Chondrocyte (in vitro differentiated cells): ENCODE measurements at places on chromosomes 12 and 14. TPM values are rescaled to one million over a fixed set of nuclear protein-coding genes. Genes with fewer than 3 reads are reported as not detected.

DNA sequence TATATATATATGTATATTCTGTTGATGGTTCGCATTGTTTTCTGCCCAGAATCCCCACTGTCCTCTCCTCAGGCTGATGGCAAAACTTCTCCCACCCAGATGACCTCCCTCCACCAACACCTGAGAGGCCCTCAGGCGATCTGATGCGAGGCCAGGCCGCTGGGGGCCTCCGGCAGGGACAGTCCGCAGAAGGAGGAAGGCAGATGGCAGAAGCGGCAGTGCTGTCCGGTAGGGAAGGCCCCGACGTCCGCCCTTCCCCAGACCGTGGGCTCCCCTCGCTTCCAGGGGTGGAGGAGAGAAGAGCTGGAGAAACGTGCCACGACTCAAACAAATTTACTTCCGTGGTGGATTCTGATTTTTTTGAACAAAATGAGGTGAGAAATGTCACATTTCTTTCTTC, 178.3 kb upstream of the RGS6 start:
- DNase-seq = no peak
- H3K36me3 ChIP-seq = peaks cover 1% of the 10 kb centered on the region
- peak overlapping the region; percentile 41 for H3K27ac ChIP-seq
- H3K4me3 ChIP-seq = no peak overlapping the region
- H3K27me3 ChIP-seq = peaks cover 1% of the 10 kb centered on the region

DNA sequence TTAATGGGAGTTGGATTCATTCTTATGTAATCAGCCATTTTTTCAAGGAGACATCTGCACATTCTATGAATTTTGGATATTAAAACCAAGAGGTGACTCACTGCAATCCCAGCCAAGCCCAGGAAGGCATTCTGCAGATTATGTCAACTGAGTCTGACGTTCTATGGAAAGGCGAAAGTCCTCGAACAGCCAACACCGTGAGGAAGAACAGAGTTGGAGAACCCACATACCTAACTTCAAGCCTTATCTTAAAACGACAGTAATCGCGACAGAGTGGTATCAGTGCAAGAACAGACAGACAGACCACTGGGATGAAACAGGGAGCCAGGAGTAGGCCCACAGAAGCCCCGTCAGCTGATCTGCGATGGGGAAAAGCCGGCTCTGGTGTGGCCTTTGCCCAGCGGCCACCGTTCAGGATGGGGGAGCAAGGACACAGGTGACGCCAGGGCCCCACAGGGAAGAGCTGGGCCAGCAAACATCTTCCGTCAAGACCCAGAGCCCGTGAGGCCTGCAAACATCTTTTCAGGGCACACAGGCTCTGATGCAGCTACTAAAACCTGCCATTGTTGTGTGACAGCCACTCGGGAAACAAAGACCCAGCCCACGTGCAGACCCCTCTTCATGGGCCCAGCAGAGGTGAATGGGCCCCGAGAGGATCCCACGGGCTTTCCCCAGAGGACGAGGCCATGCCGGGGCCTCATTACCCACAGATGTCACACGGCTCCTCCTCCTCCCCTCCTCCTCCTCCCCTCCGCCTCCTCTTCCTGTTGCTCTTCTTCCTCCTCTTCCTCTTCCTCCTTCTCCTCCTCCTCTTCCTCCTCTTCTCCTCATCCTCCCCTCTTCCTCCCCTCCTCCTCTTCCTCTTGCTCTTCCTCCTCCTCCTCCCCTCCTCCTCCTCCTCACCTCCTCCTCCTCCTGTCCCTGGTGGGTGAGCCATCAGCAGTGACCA, 277.6 kb downstream of the ADGRD1 start:
- peaks cover 3% of the 10 kb centered on the region for H3K4me1 ChIP-seq
- H3K4me3 ChIP-seq = no peak overlapping the region
- DNase-seq = peak; percentile 39
- no peaks in the 10 kb centered on the region for H3K36me3 ChIP-seq

DNA sequence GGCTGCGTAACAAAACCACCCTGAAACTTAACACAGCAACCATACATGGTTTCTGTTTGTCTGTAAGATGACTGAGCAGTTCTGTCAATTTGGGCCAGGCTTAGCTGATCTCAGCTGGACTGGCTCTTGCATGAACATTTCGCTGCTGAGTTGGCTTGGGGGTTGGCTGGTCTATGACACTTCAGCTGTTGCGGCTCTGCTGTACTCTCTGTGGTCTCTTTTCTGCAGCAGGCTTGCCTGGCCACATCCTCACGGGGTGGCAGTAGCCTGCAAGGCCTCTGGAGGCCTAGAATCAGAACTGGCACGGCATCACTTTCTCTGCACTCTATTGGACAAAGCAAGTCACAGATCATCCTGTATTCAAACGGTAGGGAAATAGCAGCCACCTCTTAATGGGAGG, 216.2 kb downstream of the BCL11B start:
- H3K4me1 ChIP-seq = peaks cover 3% of the 10 kb centered on the region
- peaks cover 4% of the 10 kb centered on the region for H3K36me3 ChIP-seq
- H3K27ac ChIP-seq = no peak overlapping the region
- DNase-seq = peak; percentile 52
- H3K4me3 ChIP-seq = no peak overlapping the region

GRCh38 chr12:124687917-124688316, 120.5 kb upstream of the NCOR2 start:
- peak overlapping the region; percentile 69 for H3K27ac ChIP-seq
- H3K27me3 ChIP-seq = no peaks in the 10 kb centered on the region
- no peak for DNase-seq
- no peak overlapping the region for H3K4me3 ChIP-seq
- peaks cover 56% of the 10 kb centered on the region for H3K4me1 ChIP-seq

DNA sequence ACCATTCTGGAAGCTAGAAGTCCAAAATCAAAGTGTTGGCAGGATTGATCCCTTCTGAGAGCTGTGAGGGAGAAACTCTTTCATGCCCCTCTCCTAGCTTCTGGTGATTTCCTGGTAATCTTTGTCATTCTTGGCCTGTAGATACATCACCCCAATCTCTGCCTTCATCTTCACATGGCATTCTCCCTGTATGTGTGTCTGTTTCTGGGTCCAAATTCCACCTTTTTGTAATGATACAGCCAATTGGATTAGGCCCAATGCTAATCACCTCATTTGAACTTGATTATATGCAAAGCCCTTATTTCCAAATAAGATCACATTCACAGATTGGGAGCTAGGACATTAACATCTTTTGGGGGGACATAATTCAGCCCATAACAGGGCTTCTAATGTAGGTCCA, 76.9 kb upstream of the MBIP start:
- H3K4me1 ChIP-seq = no peaks in the 10 kb centered on the region
- no peaks in the 10 kb centered on the region for H3K36me3 ChIP-seq
- no peak for DNase-seq
- H3K27ac ChIP-seq = no peak overlapping the region
- H3K4me3 ChIP-seq = no peak overlapping the region

- peaks cover 23% of the 10 kb centered on the region for H3K4me1 ChIP-seq
- H3K27me3 ChIP-seq = no peaks in the 10 kb centered on the region
- no peak overlapping the region for H3K4me3 ChIP-seq
Observed at GRCh38 chr12:43099691-43100163, 452.3 kb downstream of the ADAMTS20 start.

Gene TMEM132C
- not detected in 3 replicates for total RNA-seq
